ENCODE measurements at places on chromosomes 2 and 18.

- DNase-seq: peak; percentile 51
Measured at GRCh38 chr2:26483957-26484565, 6.1 kb upstream of the OTOF start.

DNA sequence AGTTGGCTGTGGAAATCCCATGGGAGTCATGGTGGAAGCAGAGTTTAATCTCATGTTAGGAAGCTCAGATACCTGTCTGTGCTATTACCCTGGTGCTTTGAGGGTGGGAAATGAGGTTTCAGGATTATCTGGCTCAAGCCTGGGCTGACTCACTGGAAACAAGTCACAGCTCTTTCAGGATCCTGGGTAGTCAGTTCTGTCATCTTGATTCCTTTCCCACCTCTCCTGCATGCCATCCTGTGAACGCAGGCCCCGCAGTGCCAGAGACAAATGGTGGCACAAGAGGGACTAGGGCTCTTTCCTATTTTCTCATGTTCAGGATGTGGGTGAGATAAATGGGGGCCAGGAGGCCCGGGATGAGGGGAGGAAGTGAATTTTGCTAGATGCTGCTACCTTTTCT is 3.7 kb upstream of the FAM136A start:
- DNase-seq: no peak

- no peak for DNase-seq
Measured at GRCh38 chr2:215790523-215791421, 222.6 kb downstream of the MREG start.

- DNase-seq: no peak
Measured at GRCh38 chr18:25678221-25678620, 326.3 kb upstream of the ZNF521 start.
